Activated CD4-positive, alpha-beta T cell treated with anti-CD3 and anti-CD28 coated beads, Interleukin-2, amount 10 ng/mL, durations not matched to agents 24 days and 14 days (primary cell): ENCODE measurements at places on chromosomes 7 and 10. TPM values are rescaled to one million over a fixed set of nuclear protein-coding genes. Genes with fewer than 3 reads are reported as not detected.

DNA sequence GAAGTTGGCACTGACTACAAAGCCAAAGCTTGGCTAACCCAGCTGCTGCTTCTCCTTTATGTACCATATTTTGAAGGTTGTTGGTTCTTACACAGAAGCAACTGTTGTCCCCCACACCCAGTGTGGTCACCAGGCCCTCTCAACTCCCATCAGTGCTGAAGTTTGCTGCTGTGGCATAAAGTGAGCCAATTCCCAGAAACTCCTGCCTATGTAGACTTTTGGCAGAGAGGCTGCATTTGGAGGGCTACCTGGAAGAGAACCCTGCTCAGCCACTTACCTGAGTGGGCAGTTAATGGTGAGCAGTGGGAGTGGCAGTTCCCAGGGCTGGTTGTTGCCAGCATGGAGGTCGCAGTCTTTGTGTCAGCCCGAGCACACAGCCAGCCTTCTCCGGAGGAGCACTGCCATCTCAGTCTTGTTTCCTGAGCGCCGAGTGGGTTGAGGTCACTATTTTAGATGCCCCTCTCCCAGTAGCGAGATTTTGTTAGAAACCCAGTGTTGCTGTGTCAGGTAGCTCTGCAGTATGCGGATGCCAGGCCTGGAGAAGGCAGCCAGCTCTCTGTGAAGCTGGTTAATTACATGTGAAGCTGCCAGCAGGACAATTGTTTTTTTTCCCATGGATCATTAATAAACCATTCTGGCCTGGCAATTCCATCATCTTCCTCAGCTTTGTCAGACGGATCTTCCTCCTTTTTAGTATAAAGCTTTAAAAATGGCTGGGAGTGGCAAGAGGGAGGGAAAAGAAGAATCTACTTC lies 24.5 kb downstream of the LRRC4 start:
- DNase-seq: no peak

Gene PRLHR
- total RNA-seq: not detected in 2 replicates

GRCh38 chr10:103874730-103875129 lies 19.4 kb upstream of the SH3PXD2A start:
- DNase-seq: no peak

- DNase-seq: no peak
Measured at GRCh38 chr10:114336823-114337509, 67.3 kb downstream of the AFAP1L2 start.

DNA sequence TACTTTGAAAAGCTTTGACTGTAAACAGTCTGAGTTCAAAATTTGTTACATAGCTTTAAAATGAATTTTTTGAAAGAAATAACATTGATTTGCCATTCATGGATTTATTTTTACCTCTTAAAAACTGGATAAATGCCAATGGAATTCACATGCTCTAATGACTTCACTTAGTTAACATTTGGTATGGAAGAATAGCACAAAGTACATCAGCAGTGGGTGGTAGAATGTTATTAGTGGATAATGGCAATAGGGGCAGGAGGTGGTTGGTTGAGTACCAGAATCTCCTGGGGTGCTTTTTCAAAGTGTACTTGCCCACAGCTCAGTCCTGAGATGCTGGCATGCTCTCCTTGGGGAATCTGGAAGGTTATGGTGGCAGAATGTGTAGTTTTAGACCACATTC lies 4.7 kb downstream of the PPP1R9A start:
- DNase-seq: no peak

GRCh38 chr7:39386718-39387117 lies 179.5 kb upstream of the YAE1 start:
- no peak for DNase-seq

- peak; percentile 71 for DNase-seq
Measured at GRCh38 chr7:140059273-140060242, 3.2 kb downstream of the PARP12 start.

Gene CDK13
- 42.6 and 45.5 TPM in 2 replicates for total RNA-seq

- DNase-seq: no peak
Measured at GRCh38 chr10:89419548-89419947, 5.2 kb downstream of the IFIT5 start.

Gene SFXN2
- total RNA-seq: 38.7 TPM in 2 replicates

Gene SMKR1
- total RNA-seq: 5.9 and 6.1 TPM in 2 replicates

Gene COL1A2
- total RNA-seq: 6.0 and 6.5 TPM in 2 replicates

- DNase-seq: no peak
Measured at GRCh38 chr7:35758421-35758820, 42.4 kb upstream of the SEPTIN7 start.

Gene OLAH
- 0.26 and 0.62 TPM in 2 replicates for total RNA-seq

Gene MKI67
- 161 and 164 TPM in 2 replicates for total RNA-seq

Gene TPK1
- 13.1 and 13.2 TPM in 2 replicates for total RNA-seq

DNA sequence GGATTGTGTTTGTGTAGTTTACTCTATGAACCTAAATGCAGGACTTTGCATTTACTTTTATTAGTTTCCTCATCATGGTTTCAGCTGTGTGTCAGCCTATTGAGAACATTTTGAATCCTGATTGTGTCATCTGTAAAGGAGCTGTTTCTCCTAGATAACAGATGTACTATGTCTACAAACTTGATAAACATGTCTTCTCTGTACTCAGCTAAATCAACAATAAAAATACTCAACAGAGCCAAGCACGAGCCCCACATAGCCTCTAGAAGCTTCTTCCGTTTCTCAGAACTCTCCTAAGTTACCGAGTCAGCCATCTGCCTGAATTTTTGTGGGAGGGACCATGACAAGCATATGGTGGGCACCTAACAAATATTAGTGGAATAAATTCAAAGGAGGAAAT lies 234.7 kb downstream of the SKAP2 start:
- DNase-seq: no peak

- DNase-seq: no peak
Measured at GRCh38 chr10:124063750-124064603, 29.4 kb downstream of the CHST15 start.

GRCh38 chr10:125661941-125662515 lies 20.9 kb downstream of the TEX36 start:
- DNase-seq: no peak

DNA sequence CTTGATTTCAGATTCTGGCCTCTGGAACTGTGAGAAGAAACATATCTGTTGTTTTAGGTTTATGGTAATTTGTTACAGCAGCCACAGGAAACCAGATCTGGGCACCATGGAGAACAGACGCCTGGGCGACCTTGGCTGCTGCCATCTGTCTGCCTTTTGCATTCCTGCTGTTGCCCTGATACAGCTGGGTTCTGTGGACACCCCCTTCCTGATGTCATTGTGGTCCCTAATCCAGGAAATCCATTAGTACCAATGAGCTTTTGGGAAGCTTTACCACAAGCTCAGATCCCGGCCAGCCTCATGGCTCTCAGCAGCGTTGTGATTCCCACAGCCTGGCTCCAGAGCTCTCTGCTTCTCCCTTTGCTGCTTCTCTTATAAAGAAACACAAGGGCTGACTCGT lies 174.2 kb upstream of the NPS start:
- DNase-seq: no peak

Gene FAM107B
- 103 and 113 TPM in 2 replicates for total RNA-seq

Gene GJD4
- total RNA-seq: not detected in 2 replicates

Gene TUBAL3
- 0.14 TPM in 1 of 2 replicates, not detected in the other for total RNA-seq

DNA sequence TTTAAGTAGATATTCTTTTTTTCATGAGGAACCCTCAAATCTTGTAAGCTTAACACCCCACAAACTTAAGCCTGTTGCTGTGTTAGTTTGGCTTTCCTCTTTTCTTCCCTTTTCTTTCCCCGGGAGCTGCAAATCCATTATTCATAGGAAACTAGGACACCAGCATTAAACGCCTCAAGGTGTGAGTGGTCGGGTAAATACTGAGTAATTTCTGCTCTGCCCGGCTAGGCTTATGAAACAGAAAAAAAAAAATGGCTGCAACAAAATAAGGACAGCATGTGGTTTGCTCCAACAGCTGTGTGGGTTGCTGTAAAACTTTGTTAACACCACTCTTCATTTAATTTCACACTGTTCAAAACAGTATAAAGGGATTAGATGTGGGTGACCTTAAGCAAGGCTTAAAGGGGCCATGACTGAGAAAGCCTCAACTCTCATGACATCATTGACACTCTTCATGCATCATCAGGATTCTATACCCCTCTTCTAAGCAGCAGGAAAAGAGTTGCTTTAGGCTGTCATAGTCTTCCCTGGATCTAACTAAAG lies 104.1 kb downstream of the AOAH start:
- no peak for DNase-seq
